ENCODE measurements at places on chromosomes 4 and X. TPM values are rescaled to one million over a fixed set of nuclear protein-coding genes. Genes with fewer than 3 reads are reported as not detected.
A peak's percentile ranks its signal among the peaks of the same experiment; 100 is the strongest.

The COX7B2 gene
- total RNA-seq = not detected

GRCh38 chr4:100889898-100890297 is 372.1 kb upstream of the EMCN start:
- no peak for DNase-seq

GRCh38 chr4:148124512-148124911 is 317.7 kb downstream of the NR3C2 start:
- DNase-seq = no peak

GRCh38 chrX:120251471-120252011 is 929 bp downstream of the ZBTB33 start:
- peak; percentile 21 for DNase-seq

DNA sequence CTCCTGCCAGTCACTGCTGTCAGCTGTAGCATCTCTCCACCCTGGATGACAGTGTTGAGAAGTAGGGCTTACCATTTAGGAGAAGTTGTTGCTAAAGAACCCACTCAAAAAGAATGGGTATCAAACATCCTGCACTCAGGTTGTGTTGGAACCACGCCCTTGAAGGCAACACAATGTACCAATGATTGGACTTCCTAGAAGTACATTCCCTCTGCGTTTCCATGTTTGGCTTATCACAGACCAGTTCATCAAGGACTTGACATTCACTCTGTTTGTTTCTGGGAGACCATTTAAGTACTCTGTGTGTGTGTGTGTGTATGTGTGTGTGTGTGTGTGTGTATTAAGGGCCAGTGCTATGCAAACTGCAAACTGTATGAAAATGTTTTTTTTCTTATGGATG is 200.6 kb upstream of the GATB start:
- DNase-seq = no peak

DNA sequence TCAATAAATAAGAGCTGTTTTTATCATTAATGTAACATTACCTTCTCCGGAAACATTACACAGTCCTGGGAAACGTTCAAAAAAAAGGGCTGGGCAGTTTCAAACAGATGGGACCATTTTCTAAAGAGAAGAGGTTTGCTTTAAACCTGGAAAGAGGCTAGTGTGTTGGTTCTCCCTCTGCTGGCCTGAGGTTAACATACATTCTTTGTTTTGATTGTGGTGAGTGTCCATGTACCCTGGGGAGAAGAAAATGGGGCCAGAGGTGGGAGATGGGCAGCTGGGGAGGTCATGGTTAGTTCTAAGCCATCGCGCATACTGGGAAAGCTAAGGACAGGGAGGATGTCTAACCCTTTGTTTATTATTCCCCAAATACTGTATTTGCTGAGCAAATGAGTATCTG is 194.7 kb downstream of the CPEB2 start:
- peak; percentile 15 for DNase-seq

- no peak for DNase-seq
Observed at GRCh38 chr4:177057186-177057585, 252.5 kb upstream of the NEIL3 start.

GRCh38 chrX:79506001-79506400 is 138.9 kb upstream of the ITM2A start:
- no peak for DNase-seq

GRCh38 chrX:30883138-30883537 is 5.9 kb downstream of the TAB3 start:
- DNase-seq = no peak

- no peak for DNase-seq
Observed at GRCh38 chrX:19907794-19908193, 20.4 kb upstream of the SH3KBP1 start.

The NEUROG2 gene
- total RNA-seq = 0.05 TPM

DNA sequence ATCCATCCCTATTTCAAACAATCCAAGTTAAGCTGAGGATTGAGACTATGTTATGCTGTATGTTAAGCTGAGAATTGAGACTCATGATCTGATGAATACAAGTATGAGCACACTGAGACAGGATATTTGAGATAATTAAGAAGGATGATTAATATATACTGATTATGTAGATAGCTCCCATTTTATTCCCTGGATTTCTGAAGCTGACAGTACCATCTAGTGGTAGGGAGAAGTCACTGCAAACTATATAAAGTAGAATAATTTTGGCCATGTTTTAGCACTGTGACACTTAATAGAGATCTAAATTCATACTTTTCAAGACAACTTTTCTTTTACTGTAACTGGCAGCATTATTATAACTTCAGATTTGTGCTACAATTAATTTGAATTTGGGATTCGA is 63.8 kb upstream of the HPRT1 start:
- DNase-seq = no peak

GRCh38 chr4:7004331-7004730 is 38.8 kb upstream of the TADA2B start:
- no peak for DNase-seq

- no peak for DNase-seq
Observed at GRCh38 chr4:5463361-5463760, 245.0 kb downstream of the EVC2 start.

The ARX gene
- total RNA-seq = 0.03 TPM

The GPR119 gene
- total RNA-seq = not detected

- peak; percentile 48 for DNase-seq
Observed at GRCh38 chr4:138113819-138114400, 128.2 kb downstream of the SLC7A11 start.

GRCh38 chrX:49278081-49278480 is 8.5 kb downstream of the PPP1R3F start:
- DNase-seq = no peak

DNA sequence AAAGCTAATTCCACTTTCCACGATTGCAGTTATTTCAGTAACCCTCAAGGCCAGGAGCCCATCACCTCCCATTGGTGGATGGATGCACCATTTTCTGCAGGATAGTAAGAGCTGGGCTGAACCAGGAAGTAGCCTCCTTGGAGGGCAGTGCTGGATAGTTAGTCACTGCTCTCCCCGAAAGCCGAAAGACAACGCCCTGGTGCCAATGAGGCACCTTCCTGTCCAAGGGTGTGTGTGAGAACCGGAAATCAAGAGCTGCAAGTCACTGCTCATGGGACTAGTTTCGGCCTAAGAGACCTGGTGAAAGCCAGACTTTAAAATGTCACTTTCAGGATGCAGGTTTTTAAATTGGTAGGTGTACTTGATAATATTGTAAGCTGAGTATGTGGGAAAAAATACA is 203.8 kb upstream of the HS3ST1 start:
- peak; percentile 93 for DNase-seq

- no peak for DNase-seq
Observed at GRCh38 chr4:18041114-18041513, 19.6 kb upstream of the LCORL start.

DNA sequence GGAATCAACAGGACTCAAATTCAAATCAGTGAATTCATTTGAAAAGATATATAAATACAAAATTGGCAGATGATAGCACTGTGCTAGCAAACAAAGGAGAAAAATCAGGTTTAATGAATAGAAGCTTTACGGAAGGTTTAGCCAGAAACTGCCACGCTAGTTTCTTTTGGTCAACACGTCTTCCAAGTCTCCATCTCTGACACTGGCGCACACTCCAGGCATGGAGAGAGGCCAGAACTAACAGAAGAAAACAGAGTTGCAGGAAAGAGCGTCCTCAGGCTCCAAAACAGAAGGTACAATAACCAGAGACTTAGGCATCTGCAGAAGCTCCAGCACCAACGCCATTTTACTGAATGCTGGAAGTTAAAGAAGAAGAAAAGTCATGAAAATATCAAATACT is 497.3 kb upstream of the FRG1 start:
- DNase-seq = no peak

GRCh38 chr4:17823871-17824669 is 13.3 kb downstream of the NCAPG start:
- DNase-seq = no peak

- DNase-seq = no peak
Observed at GRCh38 chr4:100696531-100696930, 178.7 kb upstream of the EMCN start.

The GUCY1B1 gene
- total RNA-seq = 5.3 TPM

The ETDB gene
- total RNA-seq = not detected

GRCh38 chr4:87353592-87353991 is 30.9 kb upstream of the HSD17B13 start:
- peak; percentile 62 for DNase-seq

The TEX13D gene
- 0.05 TPM for total RNA-seq

The HMGN5 gene
- total RNA-seq = 0.40 TPM

DNA sequence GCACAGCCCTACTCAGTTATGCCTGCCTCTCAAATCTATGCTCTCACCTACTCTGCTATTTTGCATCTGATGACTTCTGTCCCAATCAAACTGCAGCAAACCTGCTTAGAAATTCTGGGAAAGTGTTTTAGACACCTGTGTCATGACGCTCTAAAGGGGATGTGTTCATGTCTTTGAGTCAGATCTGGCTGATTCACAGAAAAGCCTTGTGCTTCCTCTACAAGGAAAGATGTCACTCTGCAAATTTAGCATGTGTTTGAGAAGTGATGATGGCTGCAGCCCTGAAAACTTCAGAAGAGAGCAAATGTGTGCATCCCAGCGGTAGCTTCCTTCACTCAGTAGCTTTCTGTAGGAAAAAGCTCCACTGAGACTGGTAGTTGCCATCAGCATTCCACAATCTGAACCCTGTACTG is 235.4 kb downstream of the MGST2 start:
- DNase-seq = peak; percentile 15

The HTN3 gene
- total RNA-seq = 0.80 TPM

The CT45A3 gene
- 0.24 TPM for total RNA-seq

DNA sequence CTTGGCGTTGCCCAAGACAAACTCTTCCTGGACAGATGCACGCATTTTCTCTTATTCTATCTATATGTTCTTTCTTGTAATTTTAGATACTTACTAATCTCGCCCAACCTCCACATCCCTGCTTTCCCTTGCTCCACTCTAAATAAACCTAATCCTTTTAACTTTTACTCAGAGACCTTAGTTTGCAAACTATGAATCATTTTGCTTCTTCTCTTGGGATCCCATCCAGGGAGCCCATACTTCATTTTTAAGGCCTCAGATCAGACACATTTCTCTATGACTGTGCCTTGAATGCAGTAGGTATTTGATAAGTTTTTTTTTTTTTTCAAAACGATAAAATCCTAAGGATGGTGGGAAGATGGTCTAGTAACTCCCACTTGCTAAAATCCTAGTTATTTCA is 353.8 kb upstream of the HAND2 start:
- peak; percentile 22 for DNase-seq

The PAGE5 gene
- 254 TPM for total RNA-seq

- DNase-seq = peak; percentile 31
Observed at GRCh38 chrX:88604433-88605221, 142.4 kb upstream of the CPXCR1 start.

DNA sequence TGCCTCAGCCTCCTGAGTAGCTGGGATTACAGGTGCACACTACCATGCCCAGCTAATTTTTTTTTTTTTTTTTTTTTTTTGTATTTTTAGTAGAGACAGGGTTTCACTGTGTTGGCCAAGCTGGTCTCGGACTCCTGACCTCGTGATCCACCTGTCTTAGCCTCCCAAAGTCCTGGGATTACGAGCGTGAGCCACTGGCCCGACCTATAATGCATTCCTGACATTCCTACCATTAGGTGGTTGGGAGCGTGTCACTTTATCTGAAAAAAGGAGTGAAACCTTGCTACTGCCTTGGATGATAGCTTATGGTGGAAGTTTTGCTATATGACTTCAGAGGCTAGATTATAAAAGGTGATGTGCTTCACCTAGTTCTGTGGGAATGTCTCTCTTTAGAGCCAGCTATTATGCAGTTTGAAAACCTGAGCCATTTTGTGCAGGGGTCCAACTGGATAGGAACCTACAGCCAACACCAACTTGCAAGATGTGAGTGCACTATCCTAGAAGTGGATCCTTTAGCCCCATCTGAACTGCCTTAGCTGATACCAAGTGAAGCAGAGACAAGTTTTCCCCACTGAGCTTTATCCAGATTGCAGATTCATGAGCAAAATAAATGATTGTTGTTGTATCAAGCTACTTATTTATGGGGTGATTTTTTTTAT is 29.8 kb upstream of the EMCN start:
- DNase-seq = no peak

- DNase-seq = peak; percentile 42
Observed at GRCh38 chr4:53917729-53918128, 146.7 kb downstream of the CHIC2 start.

GRCh38 chrX:105567082-105567481 is 255.3 kb upstream of the NRK start:
- no peak for DNase-seq

- DNase-seq = peak; percentile 39
Observed at GRCh38 chr4:2862528-2862927, 18.9 kb downstream of the ADD1 start.

GRCh38 chrX:53239474-53239873 is 14.5 kb upstream of the KDM5C start:
- peak; percentile 20 for DNase-seq

GRCh38 chr4:150518559-150518958 is 63.4 kb upstream of the MAB21L2 start:
- DNase-seq = peak; percentile 82

The KANTR gene
- total RNA-seq = 3.2 TPM

DNA sequence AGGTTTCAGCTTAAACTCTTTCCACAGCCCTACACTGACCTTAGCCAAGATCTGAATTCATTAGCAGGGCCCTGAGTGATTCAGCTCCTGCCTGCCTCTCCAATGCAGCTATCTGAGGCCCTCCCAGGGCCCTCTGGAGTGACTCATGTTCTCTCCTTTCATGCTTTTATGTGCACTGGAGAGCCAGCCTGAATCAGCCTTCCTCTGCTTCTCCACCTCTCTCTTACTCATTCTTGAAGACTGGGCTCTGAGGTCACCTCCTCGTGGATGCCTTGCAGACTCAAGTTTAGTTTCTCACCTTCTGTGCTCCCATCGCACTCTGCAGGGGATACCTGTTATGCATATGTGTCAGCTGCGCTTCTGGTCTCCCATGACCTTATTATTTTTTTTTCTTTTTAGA is 3.1 kb upstream of the OCIAD2 start:
- peak; percentile 100 for DNase-seq

DNA sequence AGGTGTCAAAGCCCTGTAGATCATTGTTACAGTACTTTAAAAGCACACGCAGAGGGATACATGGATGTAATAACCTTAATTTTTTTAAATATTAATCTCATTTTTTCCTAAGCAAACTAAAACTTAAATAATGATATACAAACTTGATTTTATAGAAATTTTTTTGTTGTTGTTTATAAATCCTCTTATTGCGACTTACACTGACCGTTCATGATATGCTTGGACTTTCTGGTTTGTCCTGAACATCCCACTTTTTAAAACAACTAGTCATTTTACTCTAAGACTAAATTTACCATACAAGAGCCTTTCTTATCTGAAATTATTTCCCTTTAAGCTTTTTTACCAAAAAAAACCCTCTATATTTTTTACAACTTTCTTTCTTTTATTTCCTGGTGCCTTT is 2106.0 kb downstream of the PCDH7 start:
- no peak for DNase-seq
